Keratinocyte (primary cell): ENCODE measurements at places on chromosomes 3 and 15.

GRCh38 chr3:98999675-99000074, 98.2 kb upstream of the DCBLD2 start:
- no peak for DNase-seq

- DNase-seq = no peak
These were observed 155.7 kb downstream of the LIPC start for GRCh38 chr15:58587486-58587885.

GRCh38 chr15:65772930-65773329, 19.2 kb downstream of the DENND4A start:
- no peak for DNase-seq

DNA sequence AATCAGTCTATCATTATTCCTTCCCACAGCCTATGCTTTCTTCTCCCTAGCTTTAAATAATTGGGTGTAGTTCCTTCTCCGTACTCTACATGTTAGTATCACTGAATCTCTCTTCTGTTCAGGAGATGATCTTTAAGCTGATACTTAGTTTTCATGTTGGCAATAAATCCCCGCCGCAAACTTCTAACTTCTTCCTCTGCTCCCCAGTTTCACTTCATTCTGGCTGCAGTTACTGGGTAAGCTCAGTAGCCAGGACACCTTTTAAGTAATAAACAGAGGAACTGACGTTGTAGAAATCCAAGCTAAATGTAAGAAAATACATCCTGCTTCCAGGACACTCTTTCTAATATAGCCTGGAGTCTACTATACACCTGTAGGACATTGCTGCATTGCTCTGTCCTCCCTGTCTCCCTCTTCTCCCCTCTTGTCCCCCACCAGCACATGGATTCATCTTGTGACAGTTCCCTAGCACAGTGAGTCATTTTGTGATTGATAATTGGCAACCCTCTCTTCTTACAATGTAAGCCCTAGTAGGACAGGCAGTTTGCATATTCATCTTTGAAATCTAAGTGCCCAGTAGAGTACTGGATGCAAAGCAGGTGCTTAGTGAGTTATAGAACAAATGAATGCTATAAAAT, 598.2 kb downstream of the UNC13C start:
- no peak for DNase-seq

- no peak for DNase-seq
These were observed 204.5 kb upstream of the UBE2E1 start for GRCh38 chr3:23601091-23601822.

DNA sequence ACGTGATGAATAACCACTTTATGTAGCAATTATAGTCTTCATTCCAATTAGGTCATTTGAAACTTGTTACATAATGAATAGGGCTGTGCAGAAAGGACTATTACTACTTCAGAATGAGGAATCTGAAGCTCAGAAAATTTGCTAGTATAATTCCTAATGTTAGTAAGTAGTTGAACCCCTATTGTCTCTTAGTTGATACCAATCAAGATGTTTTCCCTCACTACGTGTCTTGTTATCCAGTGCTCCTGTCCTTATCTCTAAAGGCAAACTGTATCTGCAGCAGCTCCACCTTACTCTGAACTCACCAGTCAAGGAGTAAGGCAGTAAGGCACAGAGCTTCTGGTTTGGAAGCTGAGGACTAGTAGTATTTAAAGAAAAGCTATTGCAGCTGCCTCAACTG, 32.0 kb downstream of the RAB11A start:
- DNase-seq = no peak

GRCh38 chr3:123779655-123780231, 104.4 kb downstream of the MYLK start:
- no peak for DNase-seq

DNA sequence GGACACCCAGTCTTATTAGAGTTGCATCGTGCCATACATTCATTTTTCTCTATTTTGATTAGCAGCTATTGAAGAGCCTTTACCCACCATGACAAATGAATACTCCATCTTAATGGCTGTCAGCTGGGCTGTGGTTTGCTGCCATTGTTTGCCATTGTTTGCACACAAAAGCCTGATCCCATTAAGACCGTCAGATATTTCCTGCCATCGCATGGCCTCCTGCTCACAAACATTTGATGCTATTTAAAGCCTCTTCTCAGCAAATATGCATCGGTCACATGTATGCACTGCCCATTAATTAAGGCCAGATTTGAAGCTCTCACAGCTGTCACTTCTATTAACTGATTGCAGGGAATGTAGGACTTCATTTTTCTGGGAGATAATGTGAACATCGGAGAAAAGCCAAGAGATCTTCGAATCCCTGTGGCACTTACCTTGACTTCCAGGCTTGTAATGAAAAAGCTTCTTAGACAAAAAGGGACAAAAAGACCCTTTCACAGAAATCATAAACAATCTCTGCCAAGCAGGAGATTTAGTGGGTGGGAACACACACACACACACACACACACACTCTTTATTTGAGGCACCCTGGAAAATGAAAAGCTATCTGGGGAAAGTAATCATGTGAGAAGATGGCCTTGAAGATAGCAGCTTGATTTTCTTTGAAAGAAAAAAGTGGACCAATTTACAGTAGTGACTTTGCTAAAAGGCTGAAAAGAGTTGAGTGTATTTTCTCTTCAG, 175.4 kb upstream of the NR2E3 start:
- no peak for DNase-seq

DNA sequence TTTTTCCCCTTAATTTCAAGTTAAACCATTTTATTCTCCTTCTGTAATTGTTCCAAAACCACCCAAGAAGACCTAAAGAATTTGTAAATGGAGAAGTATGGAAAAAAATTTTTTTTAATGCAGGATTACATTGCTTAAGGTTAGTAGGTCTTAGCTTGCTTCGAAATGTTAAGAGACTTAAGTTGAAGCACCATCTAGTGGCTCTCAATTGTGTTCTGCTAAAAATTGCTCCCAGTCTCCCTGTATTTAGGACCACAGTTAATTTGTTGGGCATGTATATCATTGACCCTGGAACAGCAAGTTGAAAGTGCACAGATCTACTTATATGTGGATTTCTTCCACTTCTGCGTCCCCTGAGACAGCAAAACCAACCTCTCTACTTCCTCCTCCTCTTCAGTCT, 32.4 kb downstream of the CD200R1L start:
- DNase-seq = no peak

DNA sequence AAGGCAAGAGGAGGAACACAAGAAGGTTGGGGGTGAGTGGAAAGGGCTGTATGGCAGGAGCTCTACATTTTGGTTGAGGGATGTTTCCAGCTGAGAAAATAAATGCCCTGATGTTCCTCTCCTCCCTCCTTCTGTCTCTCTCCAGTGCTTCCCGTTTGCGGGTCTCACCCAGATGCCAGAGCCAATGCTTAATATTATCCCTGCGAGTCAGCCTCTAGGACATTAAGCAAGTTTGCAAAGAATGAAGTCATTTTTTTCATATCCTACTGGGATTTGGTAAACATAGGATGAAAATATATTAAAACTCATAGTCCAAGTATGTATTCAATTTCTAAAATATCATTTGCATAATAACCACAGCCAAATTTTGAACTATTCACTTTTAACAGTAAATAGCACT, 295.9 kb downstream of the CADM2 start:
- DNase-seq = no peak

DNA sequence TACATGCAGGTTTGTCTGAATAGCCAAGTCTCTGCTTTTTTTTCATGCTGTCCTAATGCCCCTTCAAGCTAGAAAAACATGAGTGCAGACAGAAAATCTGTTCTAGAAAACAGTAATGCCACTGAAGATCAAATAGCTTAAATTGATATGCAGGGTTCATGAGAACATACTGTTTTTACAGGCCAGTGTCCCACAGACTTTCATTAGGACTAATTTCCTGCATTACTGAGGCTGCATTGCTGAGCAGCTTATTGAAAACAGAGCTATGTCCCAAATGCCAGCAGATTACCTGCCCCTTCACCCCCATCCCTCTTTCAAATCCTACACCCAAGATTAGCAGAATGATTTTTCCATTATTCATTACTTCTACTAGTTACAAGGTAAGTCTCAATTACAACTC, 665 bp downstream of the TM4SF18 start:
- no peak for DNase-seq

DNA sequence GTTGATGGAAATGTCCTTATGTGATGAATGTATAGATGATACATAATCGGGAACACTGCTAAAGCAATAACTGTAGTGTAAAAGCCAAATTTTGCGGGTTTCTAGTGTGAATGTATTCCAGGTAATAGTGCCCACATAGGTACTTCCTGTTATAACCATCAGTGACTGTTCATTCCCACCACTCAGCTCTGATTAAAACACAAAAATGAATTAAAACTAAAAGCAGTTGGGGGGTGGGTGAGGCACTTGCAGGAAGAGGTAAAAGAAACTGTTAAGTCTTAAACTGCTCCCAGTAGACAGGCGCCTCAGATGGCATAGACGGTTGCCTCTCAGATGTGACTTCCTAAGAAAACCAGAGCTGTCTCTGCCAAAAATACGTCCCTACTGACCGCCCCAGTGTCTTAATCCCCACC, 893 bp upstream of the MTHFS start:
- no peak for DNase-seq

DNA sequence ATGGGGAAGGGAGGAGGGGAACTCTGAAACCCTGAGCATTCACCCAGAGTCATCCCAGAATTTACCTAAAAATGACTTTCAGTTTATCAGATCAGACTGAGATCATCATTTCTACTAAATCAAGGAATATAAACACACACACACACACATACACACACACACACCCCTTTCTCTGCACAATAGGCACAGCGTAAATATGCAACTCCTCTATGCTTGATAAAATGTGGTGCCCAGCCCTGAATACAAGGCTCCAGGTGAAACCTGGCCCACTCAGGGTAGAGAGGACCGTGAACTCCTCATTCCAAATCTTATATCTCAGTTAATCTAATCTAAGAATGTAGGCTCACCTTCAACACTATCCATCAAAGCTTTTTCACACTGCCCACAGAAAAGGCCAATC, 31.8 kb upstream of the SEC22A start:
- no peak for DNase-seq

GRCh38 chr15:68440136-68440535, 8.2 kb upstream of the ITGA11 start:
- DNase-seq = no peak

- no peak for DNase-seq
These were observed 6.0 kb downstream of the CLEC3B start for GRCh38 chr3:45032113-45032512.

GRCh38 chr15:80861731-80862170, 82.6 kb downstream of the CEMIP start:
- no peak for DNase-seq

- DNase-seq = no peak
These were observed 20.1 kb upstream of the CBLB start for GRCh38 chr3:105888621-105889579.

DNA sequence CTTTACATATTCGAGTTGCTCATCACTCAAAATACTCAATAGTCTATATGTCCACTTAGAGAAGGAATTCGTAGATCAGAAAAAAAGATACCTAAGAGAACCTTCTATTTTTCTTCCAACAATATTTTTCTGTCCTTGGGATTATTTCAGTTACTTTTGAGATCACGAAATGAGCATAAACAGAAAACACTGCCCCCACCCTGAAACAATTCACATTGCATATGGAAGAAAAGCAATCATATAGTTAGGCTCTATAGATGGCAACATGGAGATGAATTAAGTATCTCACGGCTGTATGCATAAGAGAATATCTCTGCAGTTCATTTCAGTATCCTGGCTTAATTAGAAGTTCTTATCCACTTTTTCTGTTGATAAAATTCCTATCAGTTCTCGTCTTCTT, 391.1 kb downstream of the FGF12 start:
- DNase-seq = no peak

GRCh38 chr3:191743283-191743682, 282.3 kb downstream of the PYDC2 start:
- DNase-seq = no peak

GRCh38 chr3:72310419-72311380, 525.8 kb upstream of the PROK2 start:
- DNase-seq = no peak

DNA sequence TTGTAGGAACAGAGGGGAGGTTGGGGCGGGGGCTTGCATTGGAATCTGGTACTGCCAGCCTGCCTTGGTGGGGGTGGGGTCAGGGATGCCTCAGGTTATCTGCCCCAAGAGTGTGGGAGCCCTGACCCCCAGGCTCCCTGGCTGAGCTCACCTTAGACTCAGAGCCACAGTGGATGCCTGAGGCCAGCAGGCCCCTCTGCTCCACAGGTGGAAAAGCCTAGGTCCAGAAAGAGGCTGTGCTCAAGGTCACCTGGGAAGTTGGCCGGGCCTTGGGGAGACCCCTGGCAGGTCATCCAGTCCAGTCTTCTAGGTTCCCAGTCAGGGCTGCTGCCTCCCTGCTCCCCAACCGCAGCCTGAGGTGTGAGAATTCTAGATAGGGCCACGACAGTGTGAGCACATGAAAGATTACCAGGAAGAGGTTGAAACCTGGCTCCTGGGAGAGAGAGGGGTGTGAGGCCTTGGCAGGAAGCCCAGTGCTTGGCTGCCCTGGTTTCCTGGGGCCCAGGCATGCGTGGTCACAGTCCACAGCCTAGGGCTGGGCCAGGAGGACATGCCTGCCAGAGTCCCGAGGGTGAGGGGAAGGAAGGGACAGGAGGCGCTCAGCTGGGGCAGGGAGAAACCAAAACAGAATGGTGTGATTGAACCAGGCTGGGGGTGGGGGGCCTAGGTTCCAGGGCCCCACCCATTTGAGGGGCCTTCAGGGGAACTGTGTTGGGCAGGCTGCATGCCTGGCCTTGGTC, 4.9 kb downstream of the HDAC11 start:
- DNase-seq = no peak

- DNase-seq = no peak
These were observed 12.0 kb downstream of the SOX2 start for GRCh38 chr3:181723625-181724191.

- DNase-seq = no peak
These were observed 11.1 kb downstream of the TFG start for GRCh38 chr3:100720426-100720825.
